K562 (cell line): ENCODE measurements at places on chromosomes 6 and 20.

GRCh38 chr6:108164815-108165706, 761 bp upstream of the NR2E1 start:
- DNase-seq, result no peak

DNA sequence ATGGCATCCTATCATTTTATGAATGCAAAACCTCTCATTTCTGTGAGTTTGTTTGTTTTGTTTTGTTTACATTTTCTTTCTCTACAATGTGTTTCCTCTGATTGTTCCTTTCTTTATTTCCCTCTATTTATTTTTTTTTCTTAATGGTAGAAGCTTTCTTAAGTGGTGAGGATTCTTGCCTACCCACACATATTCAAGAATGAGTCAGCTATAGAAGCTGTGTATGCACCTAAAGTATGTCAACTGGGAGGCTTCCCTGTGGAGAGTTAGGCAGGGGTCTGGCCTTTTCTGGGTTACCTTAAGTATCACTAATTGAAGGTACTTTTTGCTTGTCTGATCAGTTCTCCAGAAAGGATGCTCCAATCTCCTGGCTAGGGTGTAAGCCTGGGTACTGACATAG, 354.0 kb downstream of the ESR1 start:
- DNase-seq, result no peak

DNA sequence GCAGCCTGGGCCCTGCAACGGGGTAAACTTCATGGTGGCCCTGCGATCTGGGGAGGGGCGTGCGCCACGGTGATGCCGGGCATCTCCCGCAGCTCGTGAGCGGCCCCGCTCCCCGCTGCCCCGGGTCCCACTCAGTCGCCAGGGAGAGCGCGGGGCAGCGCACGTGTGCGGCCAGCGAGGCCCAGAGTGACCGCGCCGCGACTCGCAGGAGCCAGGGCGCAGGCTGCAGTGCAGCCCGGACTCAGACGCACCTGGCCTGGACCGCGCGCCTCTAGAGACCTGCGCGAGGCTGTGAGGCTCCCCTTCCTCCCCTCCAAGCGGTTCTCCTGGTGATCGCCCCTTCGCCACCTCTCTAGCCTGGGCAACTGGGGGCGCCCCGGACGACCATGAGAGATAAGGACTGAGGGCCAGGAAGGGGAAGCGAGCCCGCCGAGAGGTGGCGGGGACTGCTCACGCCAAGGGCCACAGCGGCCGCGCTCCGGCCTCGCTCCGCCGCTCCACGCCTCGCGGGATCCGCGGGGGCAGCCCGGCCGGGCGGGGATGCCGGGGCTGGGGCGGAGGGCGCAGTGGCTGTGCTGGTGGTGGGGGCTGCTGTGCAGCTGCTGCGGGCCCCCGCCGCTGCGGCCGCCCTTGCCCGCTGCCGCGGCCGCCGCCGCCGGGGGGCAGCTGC, 652 bp downstream of the BMP6 start:
- DNase-seq, result peak; percentile 16

- no peak for DNase-seq
Measured at GRCh38 chr6:25365154-25365553, 86.0 kb downstream of the CARMIL1 start.

DNA sequence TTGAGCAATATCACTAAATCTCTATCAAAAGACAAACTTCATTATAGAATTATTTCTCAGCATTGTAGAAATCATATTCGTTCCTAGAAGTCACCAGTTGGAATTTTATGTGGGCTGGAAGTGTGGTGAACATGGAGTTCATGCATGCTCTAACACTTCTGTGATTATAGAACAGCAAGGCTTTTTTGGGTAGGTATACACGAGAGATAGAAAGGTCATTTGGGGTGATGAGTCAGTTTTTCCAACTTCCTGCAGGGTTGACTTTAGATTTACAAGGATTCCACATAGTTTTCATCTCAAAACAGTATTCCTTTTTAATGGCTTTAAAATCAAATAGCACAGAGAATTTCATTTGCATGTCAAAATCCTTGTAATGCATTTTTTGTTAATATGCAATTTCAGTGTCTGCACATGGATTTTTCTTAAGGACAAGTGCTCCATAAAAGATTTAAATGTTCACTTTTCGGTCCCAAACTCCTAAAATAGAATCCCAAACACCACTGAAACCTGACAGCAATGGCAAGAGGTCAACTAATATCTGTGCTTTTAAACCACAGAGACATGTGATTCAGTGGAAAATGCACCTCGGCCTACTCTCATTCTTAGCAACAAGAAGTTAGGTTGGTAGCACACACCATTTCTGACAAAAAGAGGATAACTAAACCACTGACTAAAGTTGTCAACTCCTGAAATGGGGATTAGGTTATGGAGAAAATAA, 211.0 kb downstream of the MOXD1 start:
- DNase-seq, result no peak

DNA sequence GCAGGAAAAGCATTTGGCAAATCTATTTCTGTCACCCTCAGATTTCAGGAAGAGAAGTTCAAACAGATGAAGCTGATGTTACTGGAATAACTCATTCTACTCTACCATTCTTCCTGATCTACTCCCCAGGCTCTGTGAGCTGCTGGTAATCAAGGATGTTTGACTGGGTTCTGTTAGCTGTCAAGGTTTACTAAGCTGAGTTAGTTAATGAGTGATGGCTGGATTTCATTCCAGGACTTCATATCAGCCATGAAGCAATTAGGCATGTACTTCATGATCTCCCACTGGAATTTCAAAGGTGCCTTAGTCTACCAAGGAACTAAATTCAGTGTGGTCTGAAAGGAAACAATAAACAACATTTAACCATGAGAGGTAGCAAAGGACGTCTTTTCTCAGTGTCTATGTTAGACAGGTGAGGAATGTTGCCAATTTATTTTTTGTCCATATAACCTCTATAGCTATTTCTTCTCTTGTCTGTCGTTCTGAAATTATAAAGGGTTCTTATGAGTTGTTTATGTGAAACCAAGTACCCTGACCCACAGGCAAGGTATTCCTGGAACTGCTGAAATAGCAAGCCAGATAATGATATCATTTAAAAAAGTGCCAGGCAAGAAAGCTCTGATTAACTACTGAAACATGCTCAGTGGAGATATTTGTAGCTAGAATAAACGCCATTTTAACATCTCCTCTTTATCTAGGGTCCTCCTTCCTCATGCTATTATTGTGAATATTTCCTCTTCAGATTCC, 112.9 kb downstream of the BACH2 start:
- no peak for DNase-seq

GRCh38 chr6:109358204-109358603, 24.1 kb downstream of the CD164 start:
- no peak for DNase-seq
